ENCODE measurements at places on chromosomes 11 and 22.

GRCh38 chr11:17529844-17530185 lies 14.4 kb downstream of the USH1C start:
- DNase-seq: peak; percentile 18

DNA sequence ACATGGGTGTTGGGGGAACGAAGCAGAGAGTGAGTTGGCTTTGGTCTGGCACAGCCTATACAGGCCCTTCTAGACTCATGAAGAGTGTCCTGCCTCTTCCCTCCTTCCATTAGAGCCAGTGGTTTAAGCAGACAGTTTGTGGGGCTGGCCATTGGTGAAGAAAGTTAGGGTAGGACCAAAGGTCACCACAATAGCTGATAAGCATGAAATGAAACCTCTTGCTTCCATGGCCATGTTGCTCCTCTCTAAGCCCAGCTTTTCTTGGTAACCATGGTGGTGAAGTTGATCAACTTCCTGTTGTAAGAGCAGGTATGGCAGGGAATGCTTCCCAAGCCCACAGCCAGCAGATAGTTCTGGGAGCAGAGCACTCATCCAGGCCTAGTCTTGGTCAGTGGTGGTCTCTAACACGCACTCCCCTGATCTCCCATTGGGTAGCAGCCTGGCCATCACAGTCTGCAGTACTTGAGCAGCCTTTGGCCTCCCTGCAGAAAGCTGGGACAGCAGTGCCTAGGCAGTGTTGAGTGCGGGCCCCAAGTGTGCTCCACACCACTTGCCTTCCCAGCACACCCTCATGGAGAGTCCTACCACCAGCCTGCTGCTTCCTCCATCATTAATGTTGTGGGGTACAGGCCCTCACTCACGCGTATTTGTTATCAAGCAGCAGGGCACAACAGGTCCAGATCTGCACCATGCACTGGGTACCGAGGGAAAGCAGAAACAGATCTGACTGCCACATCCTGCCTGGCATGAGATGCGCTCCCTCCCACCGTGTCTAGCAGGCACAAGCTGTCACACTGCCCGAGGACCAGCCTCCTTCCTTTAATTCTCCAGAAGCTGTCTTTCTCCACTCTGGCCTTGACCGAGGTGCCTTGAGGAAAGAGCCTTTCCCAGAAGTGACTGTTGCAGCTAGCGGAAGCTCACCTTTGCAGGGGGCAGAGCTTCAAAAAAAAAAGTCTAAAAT lies 65.8 kb upstream of the SUSD2 start:
- DNase-seq: no peak

- DNase-seq: no peak
These were observed 3.6 kb downstream of the BCO2 start for GRCh38 chr11:112178936-112179335.

DNA sequence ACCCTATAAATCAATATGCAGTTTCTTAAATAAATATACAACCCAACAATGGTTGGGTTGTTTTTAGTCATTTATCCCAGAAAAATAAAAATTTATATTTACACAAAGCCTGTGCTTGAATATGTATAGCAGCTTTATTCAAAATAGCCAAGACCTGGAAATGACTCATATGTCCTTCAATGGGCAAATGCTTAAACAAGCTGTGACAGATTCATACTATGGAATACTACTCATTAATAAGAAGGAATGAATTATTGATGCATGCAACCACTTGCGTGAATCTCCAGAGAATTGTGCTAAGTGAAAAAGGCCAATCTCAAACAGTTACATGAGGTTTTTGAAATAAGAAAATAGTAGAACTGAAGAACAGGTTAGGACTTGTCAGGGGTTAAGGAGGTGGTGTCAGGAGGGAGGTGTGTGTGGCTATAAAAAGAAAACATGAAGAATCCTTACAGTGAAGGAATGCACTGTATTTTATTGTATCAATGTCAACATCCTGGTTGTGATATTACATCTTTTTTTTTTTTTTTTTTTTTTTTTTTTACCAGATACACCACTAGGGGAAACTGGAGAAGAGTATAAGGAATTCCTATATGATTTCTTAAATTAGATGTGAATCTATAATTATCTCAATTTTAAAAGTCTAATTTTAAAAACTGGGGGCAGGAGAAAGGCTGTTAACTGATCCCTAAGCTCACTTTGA lies 82.4 kb upstream of the CD44 start:
- DNase-seq: no peak

GRCh38 chr11:28476049-28476448 lies 367.9 kb downstream of the METTL15 start:
- DNase-seq: no peak

- DNase-seq: no peak
These were observed 18.3 kb upstream of the GALNT18 start for GRCh38 chr11:11640152-11640551.

DNA sequence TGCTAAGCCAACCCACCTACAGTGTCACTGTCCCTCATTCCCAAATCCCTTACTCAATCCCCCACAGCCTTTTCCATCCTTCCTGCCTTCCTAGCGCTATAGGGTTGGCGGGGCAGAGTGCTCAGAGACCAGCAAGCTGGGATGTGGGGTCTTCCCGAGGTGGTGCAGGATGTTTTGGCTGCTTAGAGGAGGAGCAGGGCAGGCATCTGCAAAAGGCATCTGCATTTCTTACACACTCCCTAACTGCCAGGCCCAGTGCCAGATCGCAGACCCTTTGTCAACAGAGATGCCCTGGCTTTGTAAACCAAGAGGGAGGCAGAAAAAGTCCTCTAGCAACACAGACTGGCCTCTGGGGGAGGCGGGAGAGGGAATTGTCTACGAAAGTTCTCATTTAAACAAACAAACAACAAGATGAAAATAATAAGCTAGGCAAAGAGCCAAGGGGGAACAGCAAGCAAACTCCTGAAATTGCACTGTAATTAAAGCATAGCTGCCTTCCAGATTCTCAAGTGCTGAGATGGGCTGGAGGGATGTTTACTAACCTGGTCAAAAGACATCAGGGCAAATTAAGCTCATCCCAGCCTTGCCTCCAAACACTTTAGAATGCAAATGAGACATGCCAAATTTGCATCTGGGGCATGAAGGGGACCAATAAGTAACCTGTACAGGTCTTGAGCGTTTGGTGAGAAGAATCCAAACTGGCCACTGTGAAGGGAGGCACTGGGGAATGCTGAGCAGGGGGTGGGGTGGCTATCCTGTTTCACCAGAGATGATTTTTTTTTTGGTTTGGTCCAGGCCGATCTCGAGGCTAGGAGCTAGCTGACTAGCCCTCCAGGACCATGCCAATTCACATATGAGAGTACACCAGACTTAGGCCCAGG lies 38.1 kb upstream of the ADA2 start:
- no peak for DNase-seq

- DNase-seq: no peak
These were observed 3.5 kb downstream of the C11orf21 start for GRCh38 chr11:2298131-2298794.

- no peak for DNase-seq
These were observed 6.3 kb downstream of the XBP1 start for GRCh38 chr22:28793976-28794584.

- no peak for DNase-seq
These were observed 97.7 kb downstream of the MPPED2 start for GRCh38 chr11:30488304-30488998.

- DNase-seq: no peak
These were observed 15.1 kb downstream of the ST14 start for GRCh38 chr11:130174642-130175041.

DNA sequence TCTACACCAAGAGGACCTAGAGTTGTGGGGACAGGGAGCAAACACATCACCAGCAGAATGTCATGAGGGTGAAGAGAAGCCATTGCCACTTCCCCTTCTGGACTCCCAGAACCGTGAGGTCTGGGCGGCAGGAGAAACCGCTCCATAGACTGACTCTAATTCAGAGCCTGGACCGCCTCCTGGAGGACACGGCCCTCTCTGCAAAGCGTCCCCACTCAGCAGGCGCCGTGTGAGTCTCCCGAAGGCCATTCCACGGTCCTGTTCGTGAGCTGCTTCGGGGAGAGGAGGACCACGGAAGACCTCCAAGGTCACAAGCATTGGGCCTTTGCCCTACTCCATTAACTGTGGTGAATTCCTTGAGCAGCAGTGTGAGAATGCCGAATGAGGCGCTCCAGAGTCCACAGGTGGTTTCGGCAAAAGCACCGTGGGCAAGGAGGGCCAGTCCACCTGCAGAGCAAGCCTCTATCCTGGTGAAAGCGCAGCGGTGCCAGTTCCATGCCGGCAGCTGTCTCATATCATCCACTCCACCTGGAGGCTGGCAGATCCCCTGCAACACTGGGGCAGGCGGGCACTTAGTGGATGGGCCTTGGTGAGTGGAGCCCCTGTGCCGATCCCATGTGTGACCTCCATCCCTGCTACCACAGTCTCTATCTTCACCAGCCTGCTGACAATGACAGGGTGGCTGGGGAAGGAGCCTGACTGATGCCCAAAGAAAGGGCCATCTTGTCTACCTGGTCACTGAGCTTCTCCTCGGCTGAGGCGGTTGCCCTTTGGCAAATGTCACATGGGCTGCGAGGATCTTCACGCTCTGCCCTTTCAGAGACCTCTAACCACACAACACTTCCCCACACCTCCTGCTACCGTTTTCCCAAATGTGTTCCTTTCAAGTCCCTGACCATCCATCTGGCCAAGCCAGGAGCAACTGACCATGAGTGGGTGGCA lies 7.5 kb downstream of the C11orf21 start:
- DNase-seq: no peak

DNA sequence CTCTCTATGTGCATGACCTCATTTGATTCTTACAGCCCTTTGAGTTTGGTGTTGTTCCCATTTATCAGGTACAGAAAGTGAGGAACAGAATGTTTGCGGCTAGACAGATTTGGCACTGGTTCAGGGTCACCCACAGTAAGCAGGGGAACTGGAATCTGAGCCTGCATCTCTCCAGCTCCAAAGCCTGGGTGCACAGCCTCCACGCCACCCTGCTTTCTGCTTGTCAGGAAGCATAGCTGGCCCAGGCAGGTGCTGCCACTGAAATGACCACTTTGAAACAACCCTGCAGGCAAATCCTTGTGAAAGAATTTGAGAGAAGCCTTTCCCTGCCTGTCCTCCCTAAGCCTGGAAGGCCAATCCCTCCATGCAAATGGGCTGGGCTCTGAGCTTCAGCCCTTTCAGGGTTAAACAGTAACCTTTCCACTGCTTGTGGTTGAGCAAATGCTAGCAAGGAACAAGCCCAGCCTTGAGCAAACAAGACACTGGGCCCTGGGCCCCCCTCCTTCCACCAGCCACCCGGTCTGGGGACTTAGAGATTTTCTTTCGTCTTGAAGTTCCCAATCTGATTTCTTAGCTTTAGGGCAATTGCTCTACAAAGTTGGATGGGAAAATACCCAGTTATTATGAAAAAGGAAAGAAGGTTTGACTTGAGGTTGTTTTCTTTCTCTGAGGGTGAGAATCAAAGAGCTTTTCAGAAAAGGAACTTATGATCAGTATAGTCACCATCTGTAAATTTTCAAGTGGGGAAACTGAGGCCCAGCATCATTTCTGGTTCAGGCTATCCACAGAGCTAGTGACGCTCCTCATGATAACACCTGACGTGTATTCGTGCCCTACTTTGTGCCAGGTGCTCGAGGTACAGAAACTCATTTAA lies 19.4 kb downstream of the EHF start:
- DNase-seq: no peak

DNA sequence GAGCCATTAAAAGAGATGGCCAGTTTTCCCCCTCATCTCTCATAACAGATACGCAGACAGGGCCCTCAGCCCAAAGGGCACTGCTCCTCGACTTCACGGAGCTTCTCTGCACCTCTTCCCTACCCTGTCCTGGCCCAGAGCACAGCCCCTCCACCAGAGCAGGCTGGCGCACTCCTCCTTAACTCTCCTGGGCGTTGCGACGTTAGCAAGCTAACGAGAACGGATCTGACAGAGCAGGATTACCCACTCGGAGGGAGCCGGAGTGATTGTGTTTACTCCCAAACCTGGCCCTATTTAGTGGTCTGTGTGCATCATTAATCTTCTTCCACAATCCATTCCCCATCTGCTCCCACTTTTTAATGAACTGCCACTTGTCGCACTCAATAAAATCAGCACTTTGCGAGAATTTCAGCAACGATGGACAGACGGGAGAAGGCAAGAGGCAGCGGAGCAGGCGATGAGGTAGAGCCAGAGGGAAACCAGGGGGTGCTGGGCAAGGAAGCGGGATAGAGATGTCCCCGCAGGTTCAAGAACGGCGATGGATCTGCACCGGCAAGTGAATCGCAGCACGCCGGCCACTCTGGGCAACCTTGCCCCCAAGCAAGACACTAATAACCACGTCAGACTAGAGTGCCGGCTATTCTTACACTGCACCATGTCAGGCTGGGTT lies 159.4 kb downstream of the BUD13 start:
- DNase-seq: no peak

GRCh38 chr11:22666325-22666687 lies at the start of gene GAS2:
TSS of gene GAS2 (plus strand) at chr11:22666611. CDS start at chr11:22674870, 8,259 bp downstream.
- DNase-seq: no peak

- DNase-seq: no peak
These were observed 96.8 kb downstream of the WNT7B start for GRCh38 chr22:45880091-45880715.

DNA sequence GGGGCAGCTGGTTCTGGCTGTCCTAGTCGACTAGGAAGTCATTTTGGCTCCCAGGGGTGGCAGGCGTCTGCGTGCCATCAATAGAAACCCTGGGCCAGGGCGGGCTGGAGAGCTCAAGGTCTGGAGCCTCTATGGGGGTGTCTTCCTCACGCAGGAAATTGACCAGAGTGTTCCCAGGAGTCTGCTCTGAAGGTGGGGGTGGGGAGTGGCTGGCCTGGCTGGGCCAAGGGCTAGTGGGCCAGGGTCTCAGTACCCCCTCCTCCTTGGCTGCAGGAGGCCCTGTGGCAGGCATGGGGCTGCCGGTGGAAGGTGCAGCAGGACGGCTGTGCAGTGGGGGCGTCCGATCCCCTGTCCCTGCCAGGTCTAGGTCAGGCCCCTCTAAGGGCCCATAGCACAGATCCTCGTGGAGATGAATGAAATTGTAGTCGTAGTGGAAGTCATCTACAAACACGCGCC lies 64.6 kb downstream of the ARFGAP3 start:
- DNase-seq: no peak

DNA sequence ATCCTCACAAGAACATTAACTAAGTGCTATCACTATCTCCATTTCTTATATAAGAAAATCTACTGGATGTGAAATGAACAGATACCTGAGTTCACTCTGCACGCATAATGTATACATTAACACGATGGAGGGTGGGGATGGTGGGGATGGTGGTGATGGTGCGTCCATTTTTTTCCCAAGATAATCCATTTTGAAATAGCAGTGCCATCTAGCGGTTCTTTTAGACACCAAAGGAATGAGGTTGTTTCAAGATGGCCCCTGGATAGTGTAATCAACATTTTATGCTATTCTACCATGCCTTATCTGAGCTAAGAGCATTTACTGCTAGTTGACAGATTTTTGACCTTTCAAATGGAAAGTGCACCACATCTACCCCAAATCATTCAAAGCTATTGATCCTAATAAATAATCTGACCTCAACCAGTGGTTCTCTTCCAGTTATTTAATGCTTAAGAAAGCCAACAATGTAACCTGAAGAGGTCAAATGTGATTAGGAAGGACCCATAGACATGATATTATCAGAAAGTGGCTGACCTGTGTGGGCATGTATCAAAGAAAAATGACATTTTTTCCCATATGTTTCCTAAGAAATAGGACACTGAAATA lies 714.7 kb upstream of the TENM4 start:
- DNase-seq: no peak

- no peak for DNase-seq
These were observed 130.6 kb upstream of the MTNR1B start for GRCh38 chr11:92838759-92839310.
